Cardiac muscle cell (in vitro differentiated cells and primary cell): ENCODE measurements at places on chromosomes 5 and 9. TPM values are rescaled to one million over a fixed set of nuclear protein-coding genes. Genes with fewer than 3 reads are reported as not detected.

Gene BNIP1
- 9.2 and 14.1 TPM in 2 replicates for total RNA-seq

Gene IFNA13
- not detected in 2 replicates for total RNA-seq

Gene DDX4
- total RNA-seq: not detected in 2 replicates

Gene LRRC19
- not detected in 2 replicates for total RNA-seq

Gene GGTA1
- not detected in 2 replicates for total RNA-seq
